Activated T-helper 1 cell treated with anti-CD3 and anti-CD28 coated beads, Interleukin-2, amount 50 U/mL, for 16 hours (primary cell): ENCODE measurements at places on chromosomes 1 and 21.

DNA sequence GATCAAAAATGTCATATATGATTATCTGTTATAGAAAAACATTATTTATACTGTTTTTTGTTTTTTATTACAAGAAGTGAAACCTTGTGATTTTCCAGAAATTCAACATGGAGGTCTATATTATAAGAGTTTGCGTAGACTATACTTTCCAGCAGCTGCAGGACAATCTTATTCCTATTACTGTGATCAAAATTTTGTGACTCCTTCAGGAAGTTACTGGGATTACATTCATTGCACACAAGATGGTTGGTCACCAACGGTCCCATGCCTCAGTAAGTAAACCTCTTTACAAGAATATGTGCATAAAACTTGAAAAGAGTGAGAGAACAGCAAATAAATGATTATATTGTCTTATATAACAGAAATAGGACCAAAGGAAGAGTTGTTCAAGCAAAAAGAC, 14.5 kb downstream of the CFHR4 start:
- DNase-seq: no peak

GRCh38 chr1:211643324-211644212, 31.9 kb downstream of the NEK2 start:
- DNase-seq: no peak

DNA sequence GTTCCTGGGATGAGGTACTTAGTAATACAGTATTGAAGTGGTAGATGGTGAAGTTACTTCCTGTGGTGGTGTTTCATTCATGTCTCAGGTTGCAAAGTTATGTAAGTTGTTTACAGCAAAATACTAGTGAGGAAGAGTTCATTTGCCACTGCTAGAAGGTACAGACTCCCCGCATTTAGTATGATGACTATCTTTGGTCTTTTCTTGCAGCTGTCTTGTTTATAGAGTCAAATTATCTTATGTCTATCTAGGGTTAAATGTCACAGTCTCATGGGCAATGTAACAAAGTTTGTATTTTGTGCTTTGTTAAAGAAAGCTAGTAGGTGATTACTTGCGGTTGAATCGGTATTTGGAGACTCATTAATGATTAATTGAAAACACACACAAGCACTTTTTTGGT, 50.2 kb downstream of the LRRC8D start:
- no peak for DNase-seq

DNA sequence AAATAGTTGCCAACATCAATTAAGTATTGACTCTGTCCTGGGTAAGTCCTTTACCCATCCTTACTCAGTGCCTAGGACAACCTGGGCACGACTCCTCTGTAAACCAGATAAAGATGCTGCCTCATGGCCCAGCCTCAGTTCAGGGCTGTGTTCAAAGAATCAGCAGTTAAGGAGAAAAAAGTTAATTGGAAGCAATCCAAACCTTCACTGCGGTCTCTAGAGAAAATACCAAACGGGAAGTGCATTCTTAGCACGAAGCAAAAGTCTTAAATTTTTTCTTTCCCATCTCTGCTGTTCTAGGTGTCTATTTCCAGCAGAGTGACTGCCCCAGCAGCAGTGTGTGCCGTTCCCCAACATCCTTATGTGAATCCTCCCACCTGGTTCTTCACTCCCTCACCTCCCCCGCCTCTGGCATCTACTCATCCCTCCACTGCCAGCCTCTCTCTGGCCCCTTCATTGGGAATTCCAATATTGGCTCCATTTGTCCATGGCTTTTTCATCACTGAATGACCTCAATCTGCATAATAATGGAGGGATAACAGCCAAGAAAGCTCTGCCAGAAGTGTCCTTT, 23.2 kb downstream of the KANK4 start:
- no peak for DNase-seq

DNA sequence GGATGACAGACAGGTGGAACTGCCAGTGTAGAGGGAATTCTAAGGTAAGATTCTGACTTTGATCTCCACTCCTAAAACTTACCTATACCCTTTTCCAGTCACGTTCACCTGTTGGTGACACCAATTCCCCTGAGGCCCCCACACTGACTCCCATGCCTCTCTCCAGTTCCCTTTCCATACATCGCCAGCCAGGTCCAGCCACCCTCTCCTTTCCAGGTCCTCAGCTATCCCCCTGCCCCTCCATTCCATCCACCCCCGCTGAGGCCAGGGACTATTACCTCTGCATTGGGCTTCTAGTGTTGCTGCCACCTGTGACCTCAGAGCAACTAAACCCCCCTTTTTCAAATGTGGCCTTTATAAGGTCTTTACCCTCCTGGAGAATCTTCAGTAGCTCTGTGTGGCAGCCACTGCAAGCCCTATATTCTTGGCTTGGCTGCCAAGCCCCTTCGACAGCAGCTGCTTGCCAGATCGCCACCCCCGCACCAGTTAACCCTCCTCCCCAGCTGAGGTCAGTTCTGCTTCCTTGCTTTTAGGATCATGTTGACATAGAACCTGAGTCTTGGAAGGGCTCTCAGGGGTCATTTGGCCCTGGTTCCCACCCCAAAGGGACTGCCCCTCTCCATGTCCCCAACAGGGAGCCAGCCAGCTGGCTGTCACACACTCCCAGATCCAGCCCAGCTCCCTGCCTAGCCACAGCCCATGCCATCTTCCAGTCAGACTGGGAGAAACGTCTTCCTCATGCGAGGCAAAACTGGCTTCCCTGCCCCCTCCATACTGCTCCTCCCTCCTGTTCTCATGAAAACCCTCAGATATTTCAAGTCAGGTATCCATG, 14.7 kb downstream of the CSF1 start:
- DNase-seq: no peak

DNA sequence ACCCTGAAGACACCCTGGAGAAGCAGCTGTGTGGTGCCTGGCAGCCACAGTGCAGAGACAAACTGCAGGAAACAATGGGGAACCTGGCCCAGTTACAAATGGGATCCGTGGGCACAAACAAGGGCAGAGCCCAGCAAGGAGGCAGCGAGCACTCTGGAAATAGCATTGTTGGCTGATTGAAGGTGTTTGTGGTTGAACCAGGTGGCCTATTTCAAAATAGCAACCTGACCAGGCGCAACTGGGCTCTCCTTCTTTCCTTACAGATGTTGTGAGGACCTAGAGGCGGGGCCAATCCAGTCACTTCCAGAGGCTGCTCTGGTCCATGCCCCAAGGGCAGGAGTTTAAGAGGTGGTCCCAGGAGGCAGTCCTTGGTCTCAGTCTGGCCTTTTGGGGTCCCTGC, 21.7 kb upstream of the ZBTB21 start:
- DNase-seq: no peak

- no peak for DNase-seq
These were observed 196.0 kb downstream of the URB2 start for GRCh38 chr1:229822026-229822425.

GRCh38 chr1:199205740-199206441, 567.1 kb downstream of the PTPRC start:
- DNase-seq: no peak

DNA sequence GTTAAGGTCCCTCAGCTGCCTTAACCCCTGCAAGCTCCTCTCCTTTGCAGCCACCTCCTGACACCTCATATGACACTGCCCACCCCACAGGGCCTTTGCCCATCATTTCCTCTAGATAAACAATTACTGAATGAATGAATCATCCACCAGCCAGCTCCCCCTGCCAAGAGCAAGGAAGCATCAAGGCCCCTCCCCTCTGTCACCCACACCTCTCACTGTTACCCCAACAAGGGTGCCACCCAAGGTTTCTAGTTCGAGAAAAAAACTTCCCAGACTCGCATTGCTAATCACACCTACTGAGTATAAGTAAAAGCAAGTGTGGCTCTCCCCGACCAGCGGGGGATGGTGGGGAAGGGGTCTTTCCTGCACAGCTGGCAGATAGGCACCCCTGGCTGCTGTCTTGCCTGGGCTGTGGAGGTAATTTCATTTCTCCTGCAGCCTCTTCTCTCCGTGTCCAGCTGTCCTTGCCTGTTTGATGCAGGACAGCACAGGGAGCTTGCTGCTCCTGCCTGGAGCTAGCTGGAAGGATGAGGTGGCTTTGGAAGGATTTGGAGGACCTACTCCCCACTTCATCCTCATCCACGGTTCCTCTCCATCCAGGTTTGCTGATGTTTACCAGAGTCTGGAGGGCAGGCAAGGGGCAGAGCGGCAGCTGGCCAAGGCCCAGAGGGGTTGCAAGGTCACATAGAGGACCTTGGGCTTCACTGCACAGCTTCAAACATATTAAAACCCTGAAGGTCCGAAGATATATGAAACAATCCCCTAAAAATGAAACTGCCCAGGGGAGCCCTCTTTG, 33.1 kb upstream of the LBR start:
- no peak for DNase-seq

DNA sequence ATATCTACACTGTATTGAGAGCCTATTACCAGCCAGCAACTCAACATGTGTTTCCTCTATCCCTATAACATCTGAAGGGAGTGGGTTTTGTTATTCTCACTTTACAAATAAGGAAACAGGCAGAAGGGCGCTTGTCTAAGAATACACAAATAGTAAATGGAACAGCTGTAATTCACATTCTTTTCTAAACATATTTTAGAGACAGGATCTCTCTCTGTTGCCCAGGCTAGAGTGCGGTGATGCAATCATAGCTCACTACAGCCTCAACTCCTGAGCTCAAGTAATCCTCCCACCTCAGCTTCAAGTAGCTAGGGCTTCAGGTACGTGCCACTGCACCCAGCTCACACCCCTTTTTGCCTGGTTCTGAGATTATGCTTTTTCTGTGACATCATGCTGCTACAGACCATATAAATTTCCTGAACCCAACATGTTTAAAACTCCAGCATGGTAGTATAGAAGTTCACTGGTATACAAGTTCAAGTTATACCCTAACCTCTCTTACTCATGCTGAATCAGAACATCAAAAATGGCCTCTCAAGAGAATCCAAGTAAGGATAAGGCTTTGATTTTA, 8.6 kb upstream of the TACSTD2 start:
- no peak for DNase-seq

- no peak for DNase-seq
These were observed 685.3 kb upstream of the ADGRL2 start for GRCh38 chr1:81115422-81115821.

DNA sequence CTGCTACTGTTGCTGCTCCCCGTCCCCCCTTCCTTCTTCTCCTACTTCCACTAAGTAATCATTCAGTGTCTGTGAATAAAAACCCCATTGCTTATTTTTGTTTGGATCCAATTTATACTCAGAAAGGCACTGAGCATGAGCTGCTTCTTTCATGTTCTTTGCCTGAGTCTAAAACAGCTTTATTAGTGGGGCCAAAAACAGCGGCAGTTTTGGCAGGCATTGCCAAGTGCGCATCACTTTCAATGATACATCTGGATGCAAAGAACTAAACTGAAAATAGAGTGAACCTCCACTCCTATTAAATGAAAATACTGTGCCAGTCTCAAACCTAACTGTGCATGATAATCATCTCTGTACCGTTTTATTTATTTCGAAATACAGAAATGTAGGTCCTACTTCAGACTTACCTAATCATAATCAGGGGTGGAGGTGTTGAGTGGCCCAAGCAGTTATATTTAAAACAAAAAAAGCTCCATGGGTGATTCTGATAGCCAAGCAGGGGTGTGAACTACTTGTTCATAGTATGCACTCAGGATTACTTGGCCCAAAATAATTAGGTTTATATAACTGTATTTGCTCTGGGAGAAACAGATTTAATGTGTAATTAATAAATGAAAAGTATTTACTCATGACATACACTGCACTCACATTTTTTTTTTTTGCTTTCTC, 48.4 kb downstream of the NEK7 start:
- DNase-seq: no peak

GRCh38 chr1:206590025-206590758, 22.1 kb downstream of the EIF2D start:
- DNase-seq: no peak

DNA sequence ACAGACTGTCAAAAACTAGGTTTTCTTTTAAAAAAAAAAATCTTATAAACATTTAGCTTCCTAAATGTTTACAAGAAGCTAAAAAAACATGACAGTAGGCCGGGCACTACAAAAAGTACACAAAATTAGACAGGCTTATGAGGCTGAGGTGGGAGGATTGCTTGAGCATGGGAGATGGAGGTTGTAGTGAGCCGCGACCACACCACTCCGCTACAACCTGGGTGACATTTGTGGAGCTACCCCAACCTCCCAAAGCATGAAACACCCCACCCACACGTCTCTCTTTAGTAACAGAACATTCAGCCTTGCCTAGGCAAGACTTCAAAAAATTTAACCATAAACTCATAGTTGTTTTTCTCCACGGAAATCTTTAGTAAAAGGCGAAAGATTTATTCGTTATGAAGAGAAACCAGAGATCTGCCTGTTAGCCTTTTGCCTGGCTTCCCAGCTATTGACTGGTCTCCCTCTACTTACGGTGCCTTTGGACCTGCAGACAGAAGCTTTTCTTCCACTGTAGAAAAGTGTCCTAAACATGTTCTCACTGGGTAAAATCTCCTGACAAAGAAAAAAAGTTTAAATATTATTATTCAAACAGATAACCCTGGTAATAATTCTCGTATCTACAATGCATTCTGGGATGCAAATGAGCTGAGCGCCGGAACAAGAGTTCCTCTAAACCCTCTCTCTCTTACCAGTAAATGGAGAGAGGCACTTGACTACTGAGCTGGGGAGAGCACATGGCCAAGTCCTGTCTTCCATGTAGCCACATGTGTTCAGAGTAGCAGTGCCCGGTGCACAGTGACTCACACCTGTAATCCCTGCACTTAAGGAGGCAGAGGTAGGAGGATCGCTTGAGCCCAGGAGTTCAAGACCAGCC, 9.2 kb downstream of the RNU5D-1 start:
- DNase-seq: no peak

- no peak for DNase-seq
These were observed 16.5 kb upstream of the KLHDC8A start for GRCh38 chr1:205373022-205373797.

DNA sequence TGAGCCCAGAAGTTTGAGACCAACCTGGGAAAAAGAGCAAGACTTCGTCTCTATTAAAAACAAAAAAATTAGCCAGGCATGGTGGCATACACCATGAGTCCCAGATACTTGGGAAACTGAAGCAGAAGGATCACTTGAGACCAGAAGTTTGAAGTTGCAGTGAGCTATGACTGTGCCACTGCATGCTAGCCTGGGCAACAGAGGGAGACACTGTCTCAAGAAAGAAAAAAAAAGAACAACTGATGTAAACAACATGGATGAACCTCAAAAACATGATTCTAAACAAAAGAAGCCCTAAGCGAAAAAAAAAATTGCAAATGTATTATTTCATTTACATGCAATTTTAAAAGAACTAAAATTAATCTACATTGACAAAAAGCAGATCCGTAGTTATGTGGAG, 9.0 kb downstream of the LRRC40 start:
- no peak for DNase-seq

DNA sequence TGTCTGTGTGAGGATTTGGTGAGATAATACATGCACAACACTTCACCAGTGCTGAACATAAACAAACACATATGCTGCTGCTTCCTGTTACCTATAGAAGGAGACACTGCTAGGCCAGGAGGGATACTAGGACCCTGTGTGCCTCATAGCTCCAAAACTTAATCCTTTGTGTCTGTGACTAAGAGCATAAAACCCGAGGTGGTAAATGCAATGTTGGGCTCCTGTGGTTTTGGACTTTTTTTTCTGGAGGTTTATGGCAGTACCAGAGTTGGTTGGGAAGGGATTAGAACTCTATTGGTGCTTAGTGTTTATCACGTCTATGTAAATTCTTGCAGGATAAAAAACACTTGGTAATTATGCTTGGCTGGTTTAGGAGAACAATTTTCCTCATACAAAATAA, 122.9 kb downstream of the NUF2 start:
- DNase-seq: no peak

- no peak for DNase-seq
These were observed 155.0 kb downstream of the TPR start for GRCh38 chr1:186220067-186220466.

- DNase-seq: no peak
These were observed 33.2 kb downstream of the ROR1 start for GRCh38 chr1:63807046-63807445.

- DNase-seq: no peak
These were observed 142.5 kb downstream of the RERE start for GRCh38 chr1:8674912-8675311.
